ENCODE measurements at places on chromosomes 5 and 9.
A peak's percentile ranks its signal among the peaks of the same experiment; 100 is the strongest.

DNA sequence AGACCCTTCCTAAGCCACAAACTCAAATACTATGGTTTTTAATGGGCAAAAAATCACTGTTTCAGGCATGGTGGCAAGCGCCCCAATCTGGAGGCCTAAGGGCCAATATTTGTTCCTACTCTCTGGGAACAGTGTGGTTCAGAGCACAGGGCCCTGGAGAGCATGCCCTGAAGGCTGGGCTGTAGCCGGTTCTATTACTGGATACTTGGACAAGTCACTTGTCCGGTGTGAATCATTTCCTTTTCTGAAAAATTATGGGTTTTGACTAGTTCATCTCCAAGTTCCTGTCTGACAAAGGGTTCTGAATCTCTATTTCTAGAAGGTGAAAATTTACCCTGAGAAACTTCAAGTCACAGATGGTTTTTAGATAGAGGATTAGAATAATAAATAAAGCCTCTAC lies 75.0 kb downstream of the OTULIN start:
- DNase-seq = peak; percentile 78

- DNase-seq = no peak
Observed at GRCh38 chr5:135694012-135694411, 115.2 kb upstream of the CXCL14 start.

DNA sequence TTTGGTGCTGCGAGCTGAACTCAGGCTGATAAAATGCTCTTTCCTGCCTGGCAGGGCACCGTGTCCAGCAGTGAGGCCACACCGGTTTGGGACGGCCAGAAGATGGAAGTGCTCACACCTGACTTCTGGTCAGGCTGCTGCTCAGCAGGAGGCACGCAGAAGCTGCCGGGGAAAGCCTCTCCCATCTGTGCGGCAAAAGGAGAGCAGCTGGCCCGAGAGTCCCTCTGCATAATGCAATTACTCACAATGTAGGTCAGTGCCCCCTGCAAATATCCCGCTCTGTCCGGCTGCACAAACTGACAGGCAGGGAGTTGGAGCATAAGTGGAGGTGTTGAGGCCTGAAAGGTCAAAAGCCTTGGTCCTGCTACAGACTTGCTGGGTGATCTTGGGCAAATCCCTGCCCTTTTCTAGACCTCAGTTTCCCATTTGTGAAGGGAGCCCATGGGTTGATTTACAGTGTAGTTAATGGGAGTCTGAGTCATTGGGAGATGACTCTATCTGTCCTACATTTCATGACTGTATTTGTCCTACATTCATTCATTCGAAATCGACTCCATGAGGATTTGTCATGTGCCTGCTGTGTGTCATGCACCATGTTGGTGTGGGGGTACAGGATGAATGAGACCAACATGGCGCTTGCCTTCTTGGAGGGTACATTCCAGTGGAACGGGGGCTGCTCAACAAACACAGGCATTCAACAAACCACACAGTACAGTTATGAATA lies 61.8 kb upstream of the TBC1D2 start:
- DNase-seq = peak; percentile 95

GRCh38 chr9:127163409-127163808 lies 41.0 kb upstream of the ANGPTL2 start:
- DNase-seq = peak; percentile 87

GRCh38 chr5:71922584-71923106 lies 184.6 kb upstream of the MAP1B start:
- DNase-seq = peak; percentile 45

DNA sequence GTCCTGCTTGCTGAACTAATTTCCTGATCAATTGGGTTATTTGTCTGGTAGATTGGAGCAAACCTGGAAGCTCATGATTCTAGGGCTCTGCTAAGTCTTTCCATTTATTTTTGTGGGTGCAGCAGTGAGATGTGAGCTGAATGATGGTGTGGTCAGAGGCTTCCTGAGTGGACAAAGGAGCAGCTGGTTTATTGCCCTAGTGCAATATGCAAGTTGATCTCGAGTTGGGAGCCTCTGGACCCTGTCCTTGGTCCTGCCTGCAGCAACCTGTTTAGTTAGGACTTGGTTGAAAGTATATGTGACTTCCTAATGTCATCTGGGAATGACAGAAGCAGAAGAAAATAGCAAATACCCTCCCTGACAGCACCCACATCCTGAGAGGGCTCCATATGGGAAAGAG lies 4.2 kb upstream of the UNC5A start:
- DNase-seq = peak; percentile 22

GRCh38 chr5:44603496-44604272 lies 205.1 kb upstream of the MRPS30 start:
- DNase-seq = peak; percentile 13

- peak; percentile 50 for DNase-seq
Observed at GRCh38 chr5:14405706-14406553, 175.7 kb upstream of the OTULINL start.

DNA sequence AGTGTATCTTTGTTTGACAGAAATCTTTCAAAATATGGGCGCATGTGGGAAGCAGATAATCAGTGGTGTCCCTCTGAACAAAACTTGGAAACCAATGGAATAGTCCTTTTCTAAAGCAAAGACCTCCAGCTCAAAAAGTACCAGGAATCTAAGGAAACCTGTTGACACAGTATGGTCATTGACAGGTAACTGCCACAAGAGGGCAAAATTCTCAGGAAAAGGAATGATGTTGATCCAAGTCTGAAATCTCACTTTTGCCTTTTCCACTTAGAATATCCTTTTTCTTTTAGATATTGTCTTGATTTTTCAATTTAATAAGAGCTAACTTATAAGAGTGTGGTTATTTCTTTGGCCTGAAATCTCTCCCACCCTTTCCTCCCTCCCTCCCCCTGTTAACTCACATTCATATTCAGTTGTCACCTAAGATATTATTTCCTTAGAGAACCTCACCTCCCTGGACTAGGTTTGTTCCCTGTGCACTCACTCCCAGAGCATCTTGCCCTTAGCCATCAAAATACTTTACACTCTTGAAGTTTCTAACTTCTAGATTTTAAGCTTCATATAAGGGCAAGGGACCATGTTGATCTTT lies 59.0 kb upstream of the BARX1 start:
- DNase-seq = peak; percentile 63

DNA sequence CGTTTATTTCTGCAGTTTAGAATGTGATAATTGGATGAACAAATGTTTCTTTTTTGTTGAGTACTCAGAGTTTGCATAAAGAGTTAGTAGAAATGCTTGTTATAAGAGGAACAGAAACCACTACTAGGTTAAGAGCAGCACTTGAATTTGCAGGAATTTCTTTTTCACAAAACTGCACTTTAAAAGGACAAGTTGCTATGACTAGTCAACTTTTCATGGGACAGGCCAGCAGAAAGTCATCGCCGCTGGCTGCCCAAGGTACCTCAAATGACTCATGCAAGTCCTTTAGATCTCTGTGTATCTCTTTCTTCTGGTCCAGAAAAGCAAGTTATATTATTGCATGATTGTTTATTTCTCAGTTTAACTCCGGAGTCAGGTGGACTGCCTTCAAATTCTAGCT lies 97.3 kb upstream of the HMHB1 start:
- DNase-seq = peak; percentile 25

DNA sequence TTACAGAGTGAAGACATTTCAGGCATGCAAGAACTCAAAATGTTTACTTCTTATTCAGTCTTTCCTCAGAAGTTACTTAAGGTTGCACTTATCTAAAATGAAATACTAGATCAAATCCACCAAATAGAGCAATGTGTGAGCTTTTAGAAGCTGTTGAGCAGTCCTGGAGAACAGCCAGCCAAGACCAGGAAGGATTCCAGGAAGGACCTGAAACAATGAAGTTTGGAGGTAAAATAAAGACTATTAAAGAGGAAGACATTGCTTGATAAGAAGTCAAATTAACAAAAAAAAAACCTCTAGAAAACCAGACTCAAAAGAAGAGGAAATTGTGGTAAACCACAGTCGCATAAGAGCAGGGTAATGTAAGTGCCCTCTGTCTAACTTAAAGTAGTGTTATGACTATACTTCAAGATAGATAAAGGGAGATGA lies 156.2 kb upstream of the S1PR3 start:
- DNase-seq = peak; percentile 60

- DNase-seq = no peak
Observed at GRCh38 chr9:115943431-115944165, 210.0 kb upstream of the PAPPA start.

Measured in fibroblast of mammary gland (primary cell).